HT-29 (cell line): ENCODE measurements at places on chromosomes 3 and 15.

DNA sequence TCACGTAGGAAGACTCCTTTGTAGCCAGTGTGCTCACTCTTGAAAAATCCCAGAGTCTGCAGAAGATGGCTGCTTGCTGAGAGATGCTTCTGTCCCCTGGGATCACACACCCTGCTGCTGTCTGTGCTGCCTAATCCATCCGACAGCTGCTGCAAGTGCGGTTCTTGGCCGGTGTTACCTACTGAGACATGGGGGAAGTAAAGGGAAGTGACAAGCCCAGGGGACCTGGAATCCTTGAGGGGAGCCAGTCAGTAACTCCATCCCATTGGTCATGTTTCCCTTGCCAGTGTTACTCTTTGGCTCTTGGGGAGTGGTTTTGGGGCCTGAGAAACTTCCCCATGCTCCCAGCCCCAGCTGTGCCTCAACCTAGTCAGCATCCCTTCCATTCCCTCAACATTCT lies 8.3 kb upstream of the CPNE9 start:
- no peak for DNase-seq

DNA sequence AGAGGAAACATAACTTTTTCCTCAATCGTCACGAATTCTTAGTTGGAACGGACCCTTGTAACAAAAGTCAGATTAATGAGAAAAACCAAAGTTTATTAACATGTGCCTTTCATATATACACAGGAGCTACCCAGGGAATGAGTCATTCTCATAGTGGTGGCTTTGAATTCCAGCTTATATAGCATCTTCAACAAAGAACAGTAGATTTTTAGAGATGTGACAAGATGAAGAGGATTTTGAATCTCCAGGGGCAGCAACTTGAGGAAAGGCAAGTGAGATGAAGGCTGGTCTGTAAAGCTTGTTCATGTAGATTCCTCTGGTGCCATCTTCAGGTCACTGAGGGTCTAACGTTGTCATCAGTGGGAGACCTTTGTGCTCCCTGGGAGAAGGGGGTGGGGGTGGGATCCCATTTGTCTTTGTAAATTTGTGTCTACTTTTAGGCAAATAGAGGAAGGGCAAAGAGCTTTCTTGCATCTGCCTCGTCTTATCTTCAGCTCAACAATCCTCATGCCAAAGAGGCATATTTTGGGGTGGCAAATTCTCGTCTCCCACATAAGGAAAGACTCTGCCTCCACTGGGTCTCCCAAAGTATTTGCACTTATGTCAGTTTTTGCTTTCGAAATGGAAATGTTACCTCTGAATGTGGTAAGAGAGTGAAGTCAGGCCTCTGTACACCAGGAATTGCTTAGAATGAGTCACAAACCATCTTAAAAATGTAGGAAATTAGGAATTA lies 29.5 kb downstream of the CLEC3B start:
- no peak for DNase-seq

DNA sequence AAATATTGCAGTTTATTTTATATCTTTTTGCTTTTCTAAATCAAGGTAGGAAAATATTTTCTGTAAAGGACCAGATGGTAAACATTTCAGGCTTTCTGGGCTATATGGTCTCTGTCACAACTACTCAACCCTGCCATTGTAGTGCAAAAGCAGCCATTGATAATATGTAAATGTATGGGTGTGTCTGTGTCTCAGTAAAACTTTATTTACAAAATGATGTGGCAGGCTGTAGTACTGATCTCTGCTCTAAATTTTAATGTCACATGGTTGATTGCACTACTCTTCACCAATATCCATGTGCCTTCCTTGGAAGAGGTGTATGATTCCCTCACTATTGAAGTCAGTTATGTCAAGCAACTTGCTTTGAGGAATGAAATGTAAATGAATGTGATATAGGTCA lies 175.0 kb downstream of the GOLIM4 start:
- DNase-seq: no peak

- no peak for DNase-seq
Observed at GRCh38 chr3:29381595-29381994, 100.7 kb downstream of the RBMS3 start.
